Foreskin keratinocyte (primary cell): ENCODE measurements at places on chromosomes 4 and X. TPM values are rescaled to one million over a fixed set of nuclear protein-coding genes. Genes with fewer than 3 reads are reported as not detected.

Gene PITX2
- polyA plus RNA-seq, result 15.4 and 19.3 TPM in 2 replicates

Gene F8A1
- 16.6 and 16.8 TPM in 2 replicates for polyA plus RNA-seq

Gene RAB39B
- 0.02 and 0.04 TPM in 2 replicates for polyA plus RNA-seq

Gene PPEF2
- not detected in 2 replicates for polyA plus RNA-seq

Gene OTUD6A
- not detected in 2 replicates for polyA plus RNA-seq

Gene PNMA3
- 0.01 and 0.03 TPM in 2 replicates for polyA plus RNA-seq

Gene FAM47A
- polyA plus RNA-seq, result not detected in 2 replicates

Gene CT83
- polyA plus RNA-seq, result not detected in 2 replicates

Gene SPANXA1
- not detected in 2 replicates for polyA plus RNA-seq

Gene BRS3
- polyA plus RNA-seq, result not detected in 2 replicates

Gene TRPC3
- not detected in 2 replicates for polyA plus RNA-seq

Gene ZBED1
- 11.5 and 14.3 TPM in 2 replicates for polyA plus RNA-seq

Gene UGT8
- 0.09 and 0.18 TPM in 2 replicates for polyA plus RNA-seq
